ENCODE measurements at places on chromosomes 5 and 9.

- no peak for DNase-seq
Observed at GRCh38 chr5:95392593-95393182, 1.5 kb downstream of the FAM81B start.

GRCh38 chr5:79858410-79858723 is 132.7 kb downstream of the MTX3 start:
- DNase-seq, result no peak

DNA sequence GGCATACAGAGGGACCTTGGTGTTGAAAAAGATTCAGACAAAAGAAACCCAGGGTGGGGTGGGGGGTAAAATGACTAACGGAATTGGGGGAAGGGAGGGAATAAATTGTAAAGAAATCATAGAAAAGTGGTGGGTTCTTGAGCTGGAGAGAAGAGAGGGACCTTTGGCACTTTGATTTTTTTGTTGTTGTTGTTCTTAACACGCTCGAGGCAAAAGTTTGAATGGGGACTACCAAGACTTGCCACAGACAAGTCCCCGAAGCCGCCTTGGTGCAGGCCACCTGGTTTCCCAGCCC is 616 bp downstream of the VCAN start:
- DNase-seq, result no peak

- DNase-seq, result no peak
Observed at GRCh38 chr9:84822589-84823233, 153.2 kb downstream of the NTRK2 start.

DNA sequence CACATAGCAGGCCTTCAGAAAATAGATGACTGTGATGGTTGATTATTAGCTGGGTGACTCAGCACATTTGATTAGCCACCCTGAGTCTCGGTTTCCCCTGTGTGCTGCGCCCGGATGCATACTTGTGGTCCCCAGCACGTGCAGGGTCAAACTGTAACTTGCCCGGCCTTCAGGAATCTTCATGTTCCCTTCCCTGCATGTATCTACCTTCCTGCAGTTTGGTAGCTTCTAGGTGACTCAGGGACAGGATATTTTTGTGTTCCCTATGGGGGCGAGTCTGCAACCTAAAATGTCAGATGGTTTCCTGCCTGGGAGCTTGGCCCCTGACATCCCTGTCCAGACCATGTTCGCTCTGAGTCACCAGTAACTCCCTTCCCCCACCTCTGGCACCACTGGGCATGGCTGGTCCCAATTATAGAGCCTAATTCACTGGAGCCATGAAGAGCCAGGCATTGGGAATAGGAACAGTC is 13.2 kb downstream of the PTGS1 start:
- DNase-seq, result no peak

DNA sequence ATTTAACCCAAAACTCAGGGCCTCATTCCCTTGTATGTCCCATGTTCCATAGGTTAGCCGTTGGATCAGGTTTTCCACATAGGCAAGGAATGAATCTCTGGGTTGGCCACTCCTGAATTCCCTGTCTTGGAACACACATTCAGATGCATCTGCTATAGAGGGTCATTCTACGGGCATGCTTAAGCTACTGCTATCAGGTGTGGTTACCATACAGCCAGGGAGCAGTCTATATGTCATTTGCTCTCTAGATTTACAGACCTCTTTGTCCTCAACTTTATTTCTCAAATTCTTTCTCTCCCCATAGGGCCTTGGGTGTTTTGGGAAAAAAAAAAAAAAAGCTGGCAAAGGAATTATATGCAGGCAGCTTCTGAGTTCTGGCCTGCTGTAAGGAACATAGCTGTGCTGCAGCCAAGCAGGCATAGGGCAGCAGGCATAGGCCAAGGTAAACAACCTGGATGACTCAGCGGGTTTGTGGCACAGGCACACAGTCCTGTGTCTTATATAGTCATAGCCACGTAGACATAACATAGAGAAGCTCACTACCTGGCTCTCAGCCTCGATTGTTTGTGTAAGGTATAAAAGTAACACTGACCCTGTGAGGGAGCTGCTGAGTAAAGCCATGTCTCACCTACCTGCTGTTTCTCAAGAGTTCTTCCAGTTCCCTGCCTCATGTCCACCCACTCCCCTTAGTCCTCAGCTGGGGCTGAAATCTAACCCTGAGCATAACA is 141.5 kb downstream of the OSTF1 start:
- DNase-seq, result no peak

DNA sequence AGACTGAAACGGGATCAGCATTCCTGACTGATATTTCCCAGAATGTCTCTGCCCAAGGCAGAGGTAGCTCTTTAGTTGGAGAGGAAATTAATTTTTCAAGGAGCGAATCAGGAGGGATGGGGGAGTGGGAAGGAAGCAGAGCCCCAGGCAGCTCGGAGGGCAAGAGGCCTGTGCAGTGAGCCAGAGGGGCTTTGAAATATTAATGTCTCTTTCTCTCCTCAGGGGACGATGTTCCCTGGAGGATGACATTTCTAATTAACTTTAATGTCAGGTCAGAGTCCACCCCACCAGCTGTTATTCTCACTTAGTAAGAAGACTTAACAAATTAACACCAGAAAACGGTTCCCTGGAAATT is 45.6 kb downstream of the SLC6A7 start:
- DNase-seq, result no peak

DNA sequence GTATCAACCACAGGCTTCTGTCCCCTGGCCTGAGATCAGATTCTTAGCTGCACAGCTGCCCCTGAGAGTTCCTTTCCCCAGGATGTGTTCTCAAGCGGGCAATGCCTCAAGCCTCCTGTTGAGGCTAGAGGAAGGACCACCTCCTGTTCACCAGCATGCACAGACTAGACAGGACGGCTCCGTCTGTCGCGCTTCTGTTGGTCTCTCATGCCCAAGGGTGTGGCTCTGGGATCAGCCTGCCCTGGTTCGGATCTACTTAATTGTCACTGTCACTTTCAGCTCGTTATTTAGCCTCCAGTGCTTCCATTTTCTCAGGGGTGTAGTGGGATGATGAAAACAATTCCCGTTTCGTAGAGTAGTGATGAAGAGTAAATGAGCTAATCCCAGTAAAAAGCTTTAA is 103.1 kb downstream of the KCNIP1 start:
- no peak for DNase-seq

GRCh38 chr9:13141629-13142028 is 137.9 kb downstream of the MPDZ start:
- no peak for DNase-seq
